Germinal center (tissue), 1 donor: ENCODE measurements at places on chromosomes 4 and X.

- DNase-seq, result no peak
Measured at GRCh38 chr4:124953061-124953460, 240.5 kb upstream of the ANKRD50 start.

DNA sequence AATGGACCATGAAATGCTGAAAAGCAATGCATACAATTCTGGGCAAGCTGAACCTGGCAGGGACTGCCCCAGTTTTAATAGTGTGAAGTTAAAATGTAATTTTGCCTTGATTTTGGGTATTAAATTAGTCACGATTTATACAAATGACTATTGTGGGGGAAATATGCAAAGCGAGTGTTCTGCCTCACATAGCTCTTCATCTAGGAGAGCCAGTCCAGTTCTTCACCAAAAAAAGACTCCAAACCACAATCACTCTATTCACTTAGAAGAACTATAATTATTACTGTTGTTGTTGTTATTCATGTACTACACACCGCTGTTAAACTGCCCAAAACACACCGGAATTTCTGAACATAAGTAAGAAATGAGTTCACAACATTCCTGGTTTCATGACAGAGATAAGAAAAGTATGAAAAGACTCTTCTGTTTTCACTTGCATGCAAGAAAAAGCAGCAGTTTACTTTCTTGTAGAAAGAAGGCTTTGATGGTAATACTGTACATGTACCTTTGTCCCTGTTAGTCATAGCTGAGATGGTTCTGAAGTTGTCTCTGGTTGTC is 101.9 kb downstream of the QRFPR start:
- DNase-seq, result peak; percentile 28

DNA sequence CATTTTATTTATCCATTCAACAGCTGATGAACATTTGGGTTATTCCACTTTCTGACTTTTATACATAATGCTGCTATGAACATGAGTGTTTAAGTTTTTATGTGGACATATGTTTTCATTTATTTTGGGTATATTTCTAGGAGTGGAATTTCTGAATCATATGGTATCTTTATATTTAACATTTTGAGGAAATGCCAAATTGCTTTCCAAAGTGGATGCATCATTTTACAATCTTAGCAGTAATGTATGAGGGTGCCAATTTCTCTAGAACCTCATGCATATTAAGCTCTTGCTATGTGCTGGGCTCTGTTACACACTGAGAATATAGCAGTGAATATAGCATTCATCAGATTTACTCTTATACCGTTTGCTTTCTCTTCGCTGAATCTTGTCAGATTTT is 983.7 kb downstream of the STIM2 start:
- DNase-seq, result no peak

- DNase-seq, result no peak
Measured at GRCh38 chr4:140174543-140174942, 20.6 kb upstream of the MAML3 start.

- no peak for DNase-seq
Measured at GRCh38 chr4:166460769-166461550, 587.9 kb downstream of the TLL1 start.

DNA sequence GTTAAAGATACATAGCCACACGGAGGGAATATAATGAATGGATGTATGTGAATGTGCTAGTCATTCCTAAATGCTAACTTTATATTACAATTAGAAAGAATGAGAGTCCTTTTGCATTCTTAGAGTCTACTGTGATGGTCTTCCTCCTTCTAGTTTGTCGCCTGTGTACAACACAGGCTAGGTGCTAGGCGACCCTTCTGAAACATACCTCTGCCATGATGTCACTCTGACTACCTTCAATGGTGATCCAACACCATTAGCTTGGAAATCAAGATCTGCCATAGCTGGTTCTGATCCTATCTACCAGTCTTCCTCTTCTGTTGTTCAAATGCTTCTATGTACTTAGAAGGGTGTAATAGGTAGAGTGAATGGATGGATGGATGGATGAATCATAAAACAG is 151.2 kb downstream of the MGST2 start:
- no peak for DNase-seq

DNA sequence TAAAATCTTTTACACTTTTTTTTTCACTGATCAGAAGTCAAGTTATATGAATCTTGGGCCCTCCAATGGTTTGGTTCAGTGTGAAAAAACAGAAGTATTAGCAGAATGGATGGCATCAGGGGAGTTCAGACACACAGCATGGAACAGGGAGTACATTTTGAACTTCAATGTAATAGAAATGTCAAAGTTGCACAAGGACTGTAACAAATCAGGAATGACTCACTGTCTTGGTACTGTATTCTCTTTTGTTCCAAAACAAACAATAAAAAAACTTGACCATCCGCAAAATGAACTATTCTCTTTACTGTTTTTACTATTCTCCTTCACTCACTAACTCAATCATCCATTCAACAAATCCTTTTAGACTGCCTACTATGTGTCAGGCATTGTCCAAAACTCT is 401.0 kb downstream of the FSTL5 start:
- no peak for DNase-seq

GRCh38 chr4:99986792-99987191 is 36.7 kb upstream of the H2AZ1 start:
- DNase-seq, result no peak

- DNase-seq, result no peak
Measured at GRCh38 chr4:146265950-146266490, 51.7 kb downstream of the REELD1 start.

DNA sequence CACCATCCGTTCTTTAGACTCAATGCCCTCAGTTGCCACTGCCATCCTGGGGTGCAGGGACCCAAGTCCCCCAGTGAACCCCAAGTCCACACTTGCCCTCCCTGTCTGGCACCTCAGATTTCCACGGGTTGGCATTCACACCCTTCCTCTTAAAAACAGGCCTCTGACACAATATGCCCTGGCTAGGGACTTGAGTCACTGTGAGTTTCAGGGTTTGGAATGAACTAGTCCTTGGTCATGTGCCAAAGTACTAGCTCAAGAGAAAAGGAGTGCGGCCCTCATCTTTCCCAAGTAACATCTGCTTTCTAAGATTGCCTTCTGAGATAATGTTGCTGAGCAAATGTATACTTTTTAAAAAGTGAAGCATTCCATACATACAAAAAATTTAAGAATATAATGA is 134.0 kb downstream of the MID1 start:
- no peak for DNase-seq

- DNase-seq, result no peak
Measured at GRCh38 chr4:10040049-10040892, 19.0 kb upstream of the SLC2A9 start.

DNA sequence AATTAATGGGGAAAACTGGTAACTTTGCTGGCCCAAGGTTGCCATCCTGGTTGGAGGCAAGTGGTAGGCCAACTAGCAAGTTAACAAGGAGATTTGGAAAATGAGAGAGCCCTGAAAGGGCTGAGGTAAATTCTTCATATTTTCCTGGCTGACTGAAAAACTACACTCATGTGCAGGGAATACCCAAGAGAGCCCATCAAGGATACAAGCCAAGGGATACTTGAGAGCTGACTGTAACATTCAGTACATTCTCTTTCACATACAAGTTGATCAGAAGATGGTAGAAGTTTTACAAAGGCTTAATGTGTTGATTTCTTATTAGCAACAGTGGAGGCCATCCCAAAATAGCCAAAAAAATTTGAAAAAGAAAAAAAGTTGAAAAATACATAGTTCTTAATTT is 33.3 kb downstream of the IL2 start:
- no peak for DNase-seq

GRCh38 chr4:76377481-76377901 is 43.5 kb downstream of the CCDC158 start:
- DNase-seq, result no peak

- DNase-seq, result no peak
Measured at GRCh38 chr4:141329174-141329569, 108.5 kb downstream of the ZNF330 start.

DNA sequence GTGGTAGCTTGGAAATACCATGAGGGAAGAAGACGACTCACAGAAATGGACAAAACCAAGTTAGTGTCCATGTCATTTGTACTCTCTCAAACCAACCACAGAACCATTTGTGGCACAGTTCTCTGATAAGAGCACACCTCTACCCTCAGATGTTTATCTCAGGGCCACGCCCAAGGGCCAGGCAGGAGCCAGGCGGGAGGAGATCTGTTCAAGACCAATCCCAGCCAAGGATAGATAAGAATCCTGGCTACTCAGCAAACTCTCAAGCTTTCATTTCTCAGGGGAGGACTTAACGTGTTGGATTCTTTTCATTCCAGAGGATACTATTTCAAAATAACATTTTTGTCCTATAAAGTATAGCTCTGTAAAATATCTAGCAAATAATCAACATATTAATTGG is 95.0 kb downstream of the NYX start:
- DNase-seq, result no peak

- DNase-seq, result no peak
Measured at GRCh38 chr4:7758476-7758875, 181.2 kb downstream of the AFAP1 start.

DNA sequence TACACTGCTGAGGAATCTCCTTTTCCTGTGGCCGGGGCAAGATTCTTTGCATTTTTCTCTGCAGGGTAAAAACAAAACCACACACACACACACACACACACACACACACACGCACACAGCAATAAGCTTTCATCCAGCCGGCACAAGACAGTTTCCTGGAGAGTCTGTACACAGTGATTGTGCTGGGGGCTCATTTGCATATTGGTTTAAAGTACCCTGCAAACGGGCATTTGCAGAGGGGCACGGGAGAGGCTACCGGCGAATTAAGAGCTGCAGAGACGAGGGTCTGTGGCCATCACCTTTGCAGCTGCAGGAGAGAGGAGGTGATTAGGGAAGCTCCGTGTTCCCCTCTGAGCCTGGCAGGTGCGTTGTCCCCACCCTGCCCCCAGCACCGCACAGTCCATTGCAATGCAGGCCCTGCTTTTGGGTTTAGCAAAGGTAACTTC is 219.9 kb downstream of the SHOX start:
- DNase-seq, result no peak

DNA sequence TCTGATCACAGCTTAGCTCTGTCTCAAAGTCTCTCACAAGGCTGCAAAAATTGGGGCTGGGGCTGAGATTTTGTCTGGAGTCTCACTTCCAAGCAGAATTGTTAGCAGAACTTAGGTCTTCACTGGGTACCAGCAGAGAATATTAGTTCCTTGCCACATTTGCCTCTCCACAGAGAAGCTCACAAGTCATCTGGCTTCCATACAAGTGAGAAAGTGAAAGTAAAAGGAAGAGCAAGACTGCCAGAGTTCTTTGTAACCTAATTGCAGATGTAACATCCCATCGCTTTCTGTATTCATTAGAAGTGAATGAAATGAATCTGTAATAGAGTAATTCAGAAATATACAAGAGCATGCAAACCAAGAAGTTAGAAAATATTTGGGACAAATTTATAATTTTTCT is 624.1 kb upstream of the GNPDA2 start:
- DNase-seq, result no peak

DNA sequence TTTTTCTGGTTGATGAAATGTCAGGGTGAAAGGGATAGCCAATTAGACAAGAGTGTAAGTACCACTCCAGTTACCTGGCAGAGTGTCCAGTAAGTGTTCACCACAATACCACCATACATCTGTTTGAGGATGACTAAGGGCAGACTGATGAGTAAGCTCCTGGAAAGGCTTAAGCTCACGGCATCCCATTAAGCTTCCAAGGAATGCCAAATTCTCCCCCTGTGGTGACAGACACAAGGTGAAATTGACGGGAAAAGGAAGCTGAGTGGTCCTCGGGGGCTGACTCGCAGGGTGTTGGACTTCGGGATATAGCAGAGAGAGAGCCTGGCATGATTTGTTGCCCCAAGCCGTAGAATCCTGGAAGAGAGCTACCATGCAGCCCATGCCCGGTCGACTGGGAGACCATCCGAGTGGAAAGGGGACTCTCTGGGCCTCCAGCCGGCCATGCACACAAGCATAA is 7.6 kb upstream of the BST1 start:
- DNase-seq, result no peak
